MCF 10A (cell line): ENCODE measurements at places on chromosomes 1 and 21. TPM values are rescaled to one million over a fixed set of nuclear protein-coding genes. Genes with fewer than 3 reads are reported as not detected.

DNA sequence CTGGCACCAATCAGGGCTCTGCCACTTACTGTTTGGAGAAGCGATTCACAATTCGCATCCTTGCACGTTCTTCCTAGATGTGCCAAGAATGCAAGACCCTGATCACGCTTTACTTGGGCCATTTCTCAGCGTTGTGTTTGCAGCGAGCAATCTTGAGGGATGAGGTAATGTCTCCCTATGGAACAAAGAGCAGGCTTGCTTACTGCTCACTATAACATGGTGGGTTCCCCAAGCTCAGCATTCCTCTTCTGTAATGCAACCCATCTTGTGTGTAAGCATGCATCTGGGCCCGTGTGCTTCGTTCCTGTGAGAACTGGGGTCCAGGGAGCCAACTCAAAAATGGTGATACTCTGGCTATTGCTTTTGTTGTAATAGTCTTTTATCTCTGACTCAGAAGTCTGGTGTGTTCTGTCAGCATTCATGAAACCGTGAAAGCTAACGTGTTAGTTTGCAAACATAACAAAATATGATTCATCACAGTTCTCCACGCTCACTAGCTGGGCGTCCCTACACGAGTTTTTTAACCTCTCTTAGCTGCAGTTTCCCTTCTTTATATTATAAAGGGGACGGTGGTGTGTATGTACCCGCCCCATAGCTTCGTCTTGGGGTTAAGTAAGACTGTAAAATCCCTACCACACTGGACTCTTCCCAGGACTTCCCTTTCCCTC is 33.3 kb downstream of the DNTTIP2 start:
- peaks cover 7% of the 10 kb centered on the region for H3K4me1 ChIP-seq
- peak overlapping the region; percentile 92 for H3K27ac ChIP-seq
- DNase-seq: peak; percentile 82
- no peaks in the 10 kb centered on the region for H3K27me3 ChIP-seq
- peak overlapping the region; percentile 96 for H3K4me3 ChIP-seq

- DNase-seq: no peak
- no peak overlapping the region for H3K27ac ChIP-seq
- H3K36me3 ChIP-seq: no peaks in the 10 kb centered on the region
- no peak overlapping the region for H3K4me3 ChIP-seq
- H3K27me3 ChIP-seq: no peaks in the 10 kb centered on the region
These were observed 89.3 kb downstream of the ZBTB18 start for GRCh38 chr1:244140420-244140819.

DNA sequence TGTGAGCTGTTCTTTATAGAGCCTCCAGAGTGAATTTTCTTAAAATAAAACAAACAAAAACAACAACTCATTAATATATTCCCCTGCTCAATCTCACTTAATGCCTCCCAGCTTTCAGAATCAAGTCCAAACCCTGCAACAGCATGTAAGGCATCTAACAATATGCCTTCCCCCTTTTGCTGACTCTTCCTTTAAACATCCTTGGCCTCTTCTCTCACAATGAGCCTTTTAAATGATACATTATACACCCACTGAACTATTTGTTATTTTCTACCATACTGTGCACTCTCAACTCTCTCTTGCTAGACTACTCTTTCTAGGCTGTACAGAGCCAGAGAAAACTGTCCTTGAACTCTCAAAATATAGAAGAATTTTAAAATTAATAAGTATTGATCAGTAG is 115.2 kb upstream of the SNX7 start:
- no peaks in the 10 kb centered on the region for H3K4me1 ChIP-seq
- no peaks in the 10 kb centered on the region for H3K27me3 ChIP-seq
- H3K4me3 ChIP-seq: no peak overlapping the region
- no peak overlapping the region for H3K27ac ChIP-seq
- H3K36me3 ChIP-seq: peaks cover 3% of the 10 kb centered on the region

- DNase-seq: no peak
- H3K36me3 ChIP-seq: peaks cover 7% of the 10 kb centered on the region
- no peak overlapping the region for H3K27ac ChIP-seq
- H3K4me1 ChIP-seq: no peaks in the 10 kb centered on the region
- H3K27me3 ChIP-seq: peaks cover 99% of the 10 kb centered on the region
- no peak overlapping the region for H3K4me3 ChIP-seq
These were observed 105.9 kb upstream of the EDEM3 start for GRCh38 chr1:184860535-184860934.

DNA sequence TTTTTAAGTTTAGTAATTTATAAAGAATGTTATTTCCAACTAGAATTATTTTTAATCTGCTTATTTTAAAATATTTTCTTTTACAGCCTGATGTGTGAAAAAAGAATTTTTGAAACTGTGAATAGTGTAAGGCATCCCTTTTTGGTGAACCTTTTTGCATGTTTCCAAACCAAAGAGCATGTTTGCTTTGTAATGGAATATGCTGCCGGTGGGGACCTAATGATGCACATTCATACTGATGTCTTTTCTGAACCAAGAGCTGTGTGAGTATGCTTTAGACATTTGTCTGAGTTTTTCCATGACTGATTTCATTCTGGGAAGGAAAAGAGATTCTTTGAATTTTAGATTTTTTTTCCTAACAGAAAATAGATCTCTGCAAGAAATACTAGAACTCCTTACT is 77.9 kb downstream of the GTF2B start:
- H3K4me1 ChIP-seq: no peaks in the 10 kb centered on the region
- no peak for DNase-seq
- H3K4me3 ChIP-seq: no peak overlapping the region

DNA sequence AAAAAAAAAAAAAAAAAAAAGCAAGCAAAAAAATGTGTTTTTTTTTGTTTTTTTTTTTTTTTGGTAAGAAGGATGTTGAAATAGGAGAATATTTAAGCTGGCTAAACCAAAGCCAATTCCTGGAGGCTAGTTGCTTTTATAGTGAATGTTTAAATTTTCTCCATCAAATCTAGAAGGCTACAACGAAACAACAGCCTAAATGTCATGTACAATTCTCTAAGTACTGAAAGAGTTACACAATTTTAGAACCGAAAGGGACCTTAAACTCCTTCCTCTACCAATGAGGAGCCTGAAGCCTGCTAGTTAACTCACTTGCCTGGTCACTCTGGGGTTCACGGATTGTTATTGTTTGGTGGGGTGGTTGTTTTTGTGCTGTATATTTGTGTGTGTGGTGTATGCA is 3.5 kb downstream of the WLS start:
- no peaks in the 10 kb centered on the region for H3K27me3 ChIP-seq
- peaks cover 7% of the 10 kb centered on the region for H3K36me3 ChIP-seq
- H3K4me1 ChIP-seq: peaks cover 27% of the 10 kb centered on the region
- H3K27ac ChIP-seq: no peak overlapping the region
- DNase-seq: no peak

DNA sequence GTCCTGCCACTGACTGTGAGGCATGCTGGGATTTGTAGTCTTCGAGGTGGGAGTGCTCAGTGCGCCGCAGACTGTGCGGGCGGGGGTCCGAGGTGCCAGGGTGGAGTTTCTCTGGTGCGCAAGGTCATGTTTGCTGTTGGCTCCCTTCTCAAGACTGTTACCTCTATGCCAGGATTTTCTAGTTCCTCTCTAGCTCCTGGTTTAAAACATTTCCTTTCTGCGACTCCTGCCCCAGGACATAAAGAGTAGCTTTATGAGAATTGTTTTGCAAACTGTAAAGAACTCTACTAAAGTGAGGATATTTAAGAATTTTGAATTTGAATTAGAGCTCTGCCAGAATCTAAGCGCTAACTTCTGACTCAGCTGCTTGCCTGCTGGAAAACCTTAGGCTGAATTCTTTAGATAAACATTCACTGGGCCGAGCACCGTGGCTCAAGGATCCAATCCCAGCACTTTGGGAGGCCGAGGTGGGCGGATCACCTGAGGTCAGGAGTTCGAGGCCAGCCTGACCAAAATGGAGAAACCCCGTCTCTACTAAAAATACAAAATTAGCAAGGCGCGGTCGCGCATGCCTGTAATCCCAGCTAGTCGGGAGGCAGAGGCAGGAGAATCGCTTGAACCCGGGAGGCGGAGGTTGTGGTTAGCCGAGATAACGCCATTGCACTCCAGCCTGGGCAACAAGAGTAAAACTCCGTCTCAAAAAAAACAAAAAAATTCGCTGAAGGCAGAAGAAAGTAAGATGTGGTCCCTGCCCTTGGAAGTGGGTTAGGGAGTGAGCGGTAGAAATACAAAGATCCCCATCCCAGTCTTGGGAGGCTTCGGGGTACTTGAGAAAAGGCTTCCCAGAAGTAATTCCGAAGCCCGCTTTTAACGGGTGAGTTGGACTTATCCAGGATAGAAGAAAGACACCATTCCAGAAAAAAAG is 992 bp upstream of the USP48 start:
- H3K4me3 ChIP-seq: peak overlapping the region; percentile 87
- peak overlapping the region; percentile 99 for H3K27ac ChIP-seq
- peaks cover 24% of the 10 kb centered on the region for H3K4me1 ChIP-seq

DNA sequence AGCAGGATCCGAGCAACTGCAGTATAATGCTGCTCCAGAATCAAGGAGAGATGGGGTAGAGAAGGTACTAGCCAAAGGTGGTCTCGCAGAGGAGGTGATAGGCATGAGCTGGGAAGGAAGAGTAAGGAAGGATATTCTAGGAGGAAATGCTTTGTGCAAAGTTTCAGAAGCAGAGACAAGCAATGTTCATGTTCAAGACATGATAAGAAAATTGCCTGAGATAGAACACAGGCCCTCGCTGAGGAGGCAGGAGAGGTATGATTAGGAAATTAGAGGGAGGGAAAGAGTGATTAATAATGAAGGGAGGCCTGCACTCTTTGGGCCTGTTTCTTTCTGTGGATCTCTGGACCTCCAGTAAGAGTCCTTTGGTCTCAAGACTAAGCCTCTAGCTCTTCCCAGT is 12.9 kb upstream of the ETV3 start:
- H3K4me3 ChIP-seq: no peak overlapping the region
- no peak overlapping the region for H3K27ac ChIP-seq
- no peaks in the 10 kb centered on the region for H3K27me3 ChIP-seq
- H3K4me1 ChIP-seq: peaks cover 25% of the 10 kb centered on the region
- DNase-seq: no peak

The HSPA6 gene
- total RNA-seq: 0.28 and 0.52 TPM in 2 replicates

The KCNT2 gene
- 1.2 and 1.5 TPM in 2 replicates for total RNA-seq

The PCBP3 gene
- 3.7 and 6.6 TPM in 2 replicates for total RNA-seq

The AADACL3 gene
- total RNA-seq: not detected in 2 replicates
